ENCODE measurements at places on chromosomes 1 and 21.
A peak's percentile ranks its signal among the peaks of the same experiment; 100 is the strongest.

DNA sequence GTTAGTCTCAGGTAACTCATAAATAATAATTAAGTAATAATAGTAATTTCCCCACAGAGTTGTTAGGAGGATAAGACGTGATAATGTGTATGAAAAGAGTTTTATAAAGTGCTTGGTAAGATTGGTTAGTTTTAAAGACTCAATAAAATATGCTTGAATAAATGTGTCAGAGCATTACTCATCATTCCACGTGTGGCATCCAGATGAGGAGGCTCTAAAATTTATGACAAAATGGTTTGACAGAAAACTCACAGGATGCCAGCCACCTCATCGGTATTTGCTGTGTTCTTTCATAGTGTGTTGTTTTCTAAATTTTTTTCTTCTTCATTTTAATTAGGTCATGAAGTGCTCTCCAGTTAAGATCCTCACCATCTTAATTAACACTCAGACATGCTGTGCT lies 19.1 kb upstream of the SPAG17 start:
- no peaks in the 10 kb centered on the region for H3K4me1 ChIP-seq
- H3K4me3 ChIP-seq, result no peak overlapping the region
- no peak for DNase-seq
- no peaks in the 10 kb centered on the region for H3K36me3 ChIP-seq
- no peak overlapping the region for H3K27ac ChIP-seq

GRCh38 chr1:222794656-222795474 lies 20.0 kb upstream of the DISP1 start:
- H3K27me3 ChIP-seq, result no peaks in the 10 kb centered on the region
- H3K27ac ChIP-seq, result no peak overlapping the region
- H3K36me3 ChIP-seq, result no peaks in the 10 kb centered on the region
- H3K4me3 ChIP-seq, result no peak overlapping the region
- H3K4me1 ChIP-seq, result no peaks in the 10 kb centered on the region

- H3K4me1 ChIP-seq, result no peaks in the 10 kb centered on the region
- no peak for DNase-seq
- H3K36me3 ChIP-seq, result no peaks in the 10 kb centered on the region
- H3K27me3 ChIP-seq, result no peaks in the 10 kb centered on the region
Observed at GRCh38 chr1:3469104-3469848, 14.8 kb downstream of the ARHGEF16 start.

GRCh38 chr1:50157306-50157941 lies 48.7 kb downstream of the ELAVL4 start:
- no peaks in the 10 kb centered on the region for H3K27me3 ChIP-seq
- no peak overlapping the region for H3K4me3 ChIP-seq
- no peaks in the 10 kb centered on the region for H3K4me1 ChIP-seq
- no peaks in the 10 kb centered on the region for H3K36me3 ChIP-seq

GRCh38 chr1:220962031-220962751 lies 82.9 kb downstream of the HLX start:
- no peak overlapping the region for H3K27ac ChIP-seq
- no peaks in the 10 kb centered on the region for H3K36me3 ChIP-seq
- DNase-seq, result no peak
- no peaks in the 10 kb centered on the region for H3K27me3 ChIP-seq
- H3K4me1 ChIP-seq, result no peaks in the 10 kb centered on the region

- H3K27ac ChIP-seq, result peak overlapping the region; percentile 91
- H3K4me1 ChIP-seq, result peaks cover 5% of the 10 kb centered on the region
- H3K36me3 ChIP-seq, result no peaks in the 10 kb centered on the region
- peak overlapping the region; percentile 81 for H3K4me3 ChIP-seq
Observed at GRCh38 chr1:1157914-1158710, 15.6 kb upstream of the TTLL10 start.

All from naive thymus-derived CD4-positive, alpha-beta T cell (primary cell).